Effector memory CD8-positive, alpha-beta T cell (primary cell): ENCODE measurements at places on chromosomes 3 and 15.
A peak's percentile ranks its signal among the peaks of the same experiment; 100 is the strongest.

GRCh38 chr3:106232956-106233355 is 364.1 kb upstream of the CBLB start:
- no peaks in the 10 kb centered on the region for H3K27me3 ChIP-seq
- no peak for DNase-seq
- no peak overlapping the region for H3K27ac ChIP-seq
- no peak overlapping the region for H3K4me3 ChIP-seq
- no peaks in the 10 kb centered on the region for H3K36me3 ChIP-seq

GRCh38 chr3:141538568-141539240 is 51.9 kb downstream of the RASA2 start:
- peaks cover 50% of the 10 kb centered on the region for H3K36me3 ChIP-seq
- H3K27ac ChIP-seq: peak overlapping the region; percentile 13
- no peak overlapping the region for H3K4me3 ChIP-seq

DNA sequence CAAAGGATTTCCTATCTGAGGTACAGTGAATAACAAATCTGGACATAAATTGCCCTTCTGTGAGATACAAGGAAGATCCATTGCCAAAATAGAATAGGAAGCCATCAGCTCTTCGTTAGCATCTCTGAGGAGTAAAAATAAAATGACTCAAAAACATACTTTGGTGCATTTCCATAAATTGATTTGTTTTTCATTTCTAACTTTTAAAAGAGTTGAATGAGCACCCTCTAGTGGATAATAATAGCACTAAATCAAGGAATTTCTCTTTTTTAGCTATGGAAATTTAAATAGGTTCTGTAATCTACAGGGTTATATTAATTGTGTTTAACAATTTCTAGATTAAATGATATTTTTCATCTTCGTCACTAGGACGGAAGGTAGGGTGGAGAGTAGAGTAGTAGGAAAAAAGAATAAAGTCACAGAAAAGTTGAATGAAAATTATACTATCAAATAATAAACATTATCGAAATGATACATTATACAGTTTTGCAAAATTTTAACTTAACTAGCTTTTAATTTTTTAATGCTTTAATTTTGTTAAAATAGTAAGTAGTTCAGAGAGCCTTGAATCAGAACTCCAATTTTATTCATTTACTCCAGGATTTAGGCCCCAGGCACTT is 6.4 kb downstream of the NSUN3 start:
- H3K4me3 ChIP-seq: no peak overlapping the region
- H3K27ac ChIP-seq: no peak overlapping the region
- no peaks in the 10 kb centered on the region for H3K27me3 ChIP-seq

- peak; percentile 70 for DNase-seq
- peak overlapping the region; percentile 100 for H3K4me3 ChIP-seq
- peaks cover 34% of the 10 kb centered on the region for H3K36me3 ChIP-seq
- H3K27me3 ChIP-seq: no peaks in the 10 kb centered on the region
- peak overlapping the region; percentile 98 for H3K27ac ChIP-seq
These were observed 30.0 kb downstream of the STARD5 start for GRCh38 chr15:81293728-81294515.

GRCh38 chr15:92151741-92152140 is 241.9 kb upstream of the ST8SIA2 start:
- H3K36me3 ChIP-seq: peaks cover 26% of the 10 kb centered on the region
- no peak overlapping the region for H3K27ac ChIP-seq
- no peak overlapping the region for H3K4me3 ChIP-seq
- H3K4me1 ChIP-seq: no peaks in the 10 kb centered on the region
- no peaks in the 10 kb centered on the region for H3K27me3 ChIP-seq
- no peak for DNase-seq

DNA sequence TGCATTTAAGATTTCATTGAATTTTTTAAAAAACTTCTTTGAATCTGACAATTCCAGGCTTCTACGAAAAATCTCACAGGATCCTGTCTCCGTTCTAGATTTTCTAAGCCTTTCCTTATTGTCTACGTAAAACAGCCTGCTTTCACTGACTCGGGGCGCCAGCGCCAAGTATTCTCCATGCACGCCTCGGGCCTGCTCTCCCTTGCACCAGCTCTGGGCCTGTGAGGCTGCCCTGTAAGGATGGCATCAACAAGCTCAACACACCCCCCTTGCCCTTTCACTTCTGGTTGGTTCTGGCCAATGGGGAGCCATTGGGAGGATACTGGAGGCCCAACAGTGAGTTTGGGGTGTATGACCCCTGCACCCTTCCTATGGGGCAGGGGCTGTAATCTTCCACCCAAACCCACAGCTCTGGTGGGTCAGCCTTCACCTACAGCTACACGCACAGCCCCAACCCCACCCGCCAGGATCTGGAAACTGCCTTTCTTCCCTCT is 47.8 kb downstream of the SLC41A3 start:
- H3K27ac ChIP-seq: no peak overlapping the region
- H3K4me1 ChIP-seq: no peaks in the 10 kb centered on the region
- peaks cover 2% of the 10 kb centered on the region for H3K36me3 ChIP-seq
- no peak for DNase-seq
- H3K27me3 ChIP-seq: no peaks in the 10 kb centered on the region
- no peak overlapping the region for H3K4me3 ChIP-seq

GRCh38 chr3:45078910-45079522 is 52.9 kb downstream of the CLEC3B start:
- H3K27ac ChIP-seq: no peak overlapping the region
- no peak overlapping the region for H3K4me3 ChIP-seq
- no peak for DNase-seq
- no peaks in the 10 kb centered on the region for H3K36me3 ChIP-seq
- peaks cover 7% of the 10 kb centered on the region for H3K27me3 ChIP-seq

- H3K36me3 ChIP-seq: no peaks in the 10 kb centered on the region
- peaks cover 49% of the 10 kb centered on the region for H3K27me3 ChIP-seq
- no peak overlapping the region for H3K27ac ChIP-seq
- no peaks in the 10 kb centered on the region for H3K4me1 ChIP-seq
- no peak for DNase-seq
- H3K4me3 ChIP-seq: no peak overlapping the region
These were observed 230.4 kb downstream of the ABHD5 start for GRCh38 chr3:43921056-43921648.

DNA sequence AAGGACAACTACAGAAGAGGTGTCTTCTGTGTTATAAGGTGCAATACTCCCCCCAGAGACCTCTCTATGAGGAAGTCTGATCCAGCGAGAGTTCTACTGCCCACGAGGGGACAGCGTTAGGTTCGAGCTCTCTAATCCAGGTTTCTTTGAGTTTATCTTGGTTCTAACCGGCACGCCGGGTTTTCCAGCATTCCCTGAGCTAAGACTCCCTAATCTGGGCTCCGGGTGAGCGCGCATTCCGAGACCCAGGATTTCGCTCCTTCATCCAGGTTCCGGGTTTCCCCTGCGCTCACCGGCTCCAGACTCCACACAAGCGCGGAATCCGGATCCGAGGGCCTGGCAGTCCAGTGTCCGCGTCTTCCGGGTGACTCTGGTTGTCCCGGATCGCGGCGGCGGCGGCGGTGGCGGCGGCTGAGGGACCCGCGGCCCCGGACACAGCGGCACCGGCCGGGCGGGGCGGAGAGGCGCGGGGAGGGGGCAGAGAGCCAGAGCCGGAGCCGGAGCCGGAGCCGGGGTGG is at the start of gene ZNF609:
ZNF609 (plus strand) TSS at position 373 of the 518 bp plus-strand sequence. CDS start 38,842 bp downstream, outside the sequence.
- H3K4me3 ChIP-seq: peak within 1 kb of the TSS; percentile 94
- H3K4me1 ChIP-seq: peaks cover 32% of the 10 kb centered on the region
- H3K27ac ChIP-seq: peak within 1 kb of the TSS; percentile 77
- DNase-seq: peak; percentile 90

DNA sequence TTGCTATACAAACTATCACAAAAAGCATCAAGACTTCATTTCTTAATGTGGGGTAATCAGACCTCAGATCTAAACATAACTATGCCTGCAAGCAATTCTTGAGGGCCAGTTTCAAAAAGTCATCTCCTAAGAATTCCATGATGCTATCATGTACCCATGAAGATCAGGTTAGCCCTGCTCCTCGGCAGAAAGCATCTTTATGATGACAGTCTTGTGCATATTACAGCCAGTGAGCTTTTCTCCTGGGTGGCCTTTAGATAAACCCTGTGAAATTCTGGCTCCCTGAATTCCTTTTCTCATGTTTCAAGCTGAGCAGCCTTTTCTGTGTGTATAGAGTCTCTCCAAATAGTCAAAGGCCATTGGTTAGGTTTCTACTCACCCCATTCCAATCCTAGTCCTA is 201.9 kb upstream of the MCTP2 start:
- no peaks in the 10 kb centered on the region for H3K4me1 ChIP-seq
- no peak overlapping the region for H3K27ac ChIP-seq
- no peak for DNase-seq

DNA sequence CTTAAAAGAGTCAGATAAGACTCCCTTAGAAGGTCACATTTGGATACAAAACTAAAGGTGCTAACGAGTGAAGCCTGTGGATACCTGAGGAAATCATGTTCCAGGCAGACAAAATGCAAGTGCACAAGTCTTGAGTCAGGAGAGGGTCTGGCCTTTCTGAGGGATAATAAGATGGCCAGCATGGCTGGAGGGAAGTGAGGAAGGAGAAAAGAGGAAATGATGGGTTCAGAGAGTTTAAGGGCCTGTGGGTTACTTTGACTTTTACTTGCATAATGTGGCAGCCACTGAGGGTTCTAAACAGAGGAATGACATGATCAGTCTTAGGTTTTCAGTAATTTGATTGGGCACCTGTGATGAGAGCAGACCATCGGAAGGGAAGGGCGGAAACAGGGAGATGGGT is 3.5 kb upstream of the ROPN1B start:
- H3K36me3 ChIP-seq: no peaks in the 10 kb centered on the region
- H3K4me3 ChIP-seq: no peak overlapping the region
- no peaks in the 10 kb centered on the region for H3K27me3 ChIP-seq
- H3K27ac ChIP-seq: no peak overlapping the region
- no peaks in the 10 kb centered on the region for H3K4me1 ChIP-seq
- DNase-seq: no peak

DNA sequence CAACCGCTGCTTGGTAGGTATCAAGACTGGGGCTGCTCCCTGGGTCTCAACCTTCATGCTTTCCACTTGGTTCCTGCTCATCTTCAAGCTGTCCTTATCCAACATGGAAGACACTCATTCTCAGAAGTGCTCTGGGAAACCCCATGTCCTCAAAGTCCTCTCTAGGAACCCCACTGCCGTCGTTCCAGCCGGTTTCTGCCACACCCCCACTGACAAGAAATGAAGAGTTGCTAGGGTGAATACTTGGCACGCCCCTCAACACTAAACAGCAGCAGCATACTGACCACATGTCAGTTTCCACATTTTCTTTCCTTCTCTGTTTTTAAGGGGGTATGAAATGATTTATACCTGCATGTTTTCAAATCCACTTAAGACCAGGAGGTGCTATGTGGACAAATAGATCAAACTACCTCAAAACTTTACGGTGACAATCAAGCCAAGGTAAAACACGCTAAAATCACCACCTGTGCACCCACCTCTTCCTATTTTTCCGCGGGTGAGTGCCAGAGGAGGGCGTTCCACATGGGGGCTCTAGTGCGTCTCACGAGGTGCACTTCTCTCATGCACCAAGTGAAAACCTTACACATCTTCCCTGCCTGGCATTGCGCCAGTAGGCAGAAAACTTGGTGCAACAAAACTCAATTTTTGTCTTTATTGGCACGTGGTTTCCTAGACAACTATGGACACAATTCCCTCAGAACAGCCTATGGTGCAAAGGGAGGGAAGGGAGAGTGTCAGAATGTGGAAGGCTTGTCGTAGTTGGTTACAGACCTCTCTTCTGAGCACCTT is 125.1 kb downstream of the TJP1 start:
- no peaks in the 10 kb centered on the region for H3K27me3 ChIP-seq
- H3K27ac ChIP-seq: no peak overlapping the region
- H3K36me3 ChIP-seq: no peaks in the 10 kb centered on the region
- no peak overlapping the region for H3K4me3 ChIP-seq
- H3K4me1 ChIP-seq: no peaks in the 10 kb centered on the region

GRCh38 chr3:102441832-102442231 is 7.0 kb downstream of the ZPLD1 start:
- H3K27me3 ChIP-seq: peaks cover 5% of the 10 kb centered on the region
- H3K4me1 ChIP-seq: no peaks in the 10 kb centered on the region
- no peak for DNase-seq
- no peaks in the 10 kb centered on the region for H3K36me3 ChIP-seq
- no peak overlapping the region for H3K27ac ChIP-seq

DNA sequence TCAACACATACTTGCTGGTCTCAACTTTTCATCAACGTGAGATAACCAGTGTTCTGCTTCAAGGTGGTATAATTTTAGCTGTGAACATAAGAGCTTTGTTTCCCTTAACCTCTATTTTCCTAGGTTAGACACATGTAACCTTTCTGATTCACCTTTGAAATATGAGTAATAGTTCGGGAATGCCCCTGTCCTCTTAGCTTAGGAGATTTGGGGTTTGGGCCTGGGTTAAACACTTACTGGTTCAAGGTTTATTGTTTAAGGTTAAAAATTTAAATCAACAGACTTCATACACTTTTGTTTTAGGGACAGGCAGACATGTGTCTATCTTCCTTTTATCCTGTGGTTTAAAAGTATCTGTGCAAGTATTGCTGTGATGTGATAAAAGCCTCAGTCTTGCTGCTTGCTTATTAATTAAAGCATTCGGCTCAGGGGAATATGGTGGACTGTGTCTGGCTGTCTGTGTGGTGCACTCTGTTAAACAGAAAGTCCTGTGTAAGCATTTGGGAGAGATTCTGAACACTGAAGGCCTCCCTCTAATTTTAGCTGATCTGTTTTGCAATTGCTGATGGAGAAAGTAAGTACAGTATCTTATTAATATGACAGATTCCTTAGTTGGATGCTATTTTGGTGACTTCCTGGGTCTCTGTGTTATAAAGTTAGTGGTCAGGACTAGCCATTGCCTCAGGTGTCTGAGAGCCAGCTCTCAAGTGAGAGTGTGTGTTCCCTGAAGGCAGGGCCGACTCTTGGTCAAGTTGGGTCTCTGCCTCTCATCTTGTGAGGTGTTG is 81.8 kb downstream of the USP13 start:
- H3K4me3 ChIP-seq: no peak overlapping the region
- peaks cover 5% of the 10 kb centered on the region for H3K36me3 ChIP-seq
- no peak for DNase-seq
- no peak overlapping the region for H3K27ac ChIP-seq
- no peaks in the 10 kb centered on the region for H3K4me1 ChIP-seq

- H3K27ac ChIP-seq: no peak overlapping the region
- H3K27me3 ChIP-seq: no peaks in the 10 kb centered on the region
- H3K4me1 ChIP-seq: no peaks in the 10 kb centered on the region
These were observed 36.6 kb upstream of the ARID3B start for GRCh38 chr15:74504418-74504817.

- no peak overlapping the region for H3K27ac ChIP-seq
- H3K27me3 ChIP-seq: no peaks in the 10 kb centered on the region
- H3K4me1 ChIP-seq: no peaks in the 10 kb centered on the region
- no peaks in the 10 kb centered on the region for H3K36me3 ChIP-seq
These were observed 48.7 kb downstream of the NMNAT3 start for GRCh38 chr3:139629033-139629432.

DNA sequence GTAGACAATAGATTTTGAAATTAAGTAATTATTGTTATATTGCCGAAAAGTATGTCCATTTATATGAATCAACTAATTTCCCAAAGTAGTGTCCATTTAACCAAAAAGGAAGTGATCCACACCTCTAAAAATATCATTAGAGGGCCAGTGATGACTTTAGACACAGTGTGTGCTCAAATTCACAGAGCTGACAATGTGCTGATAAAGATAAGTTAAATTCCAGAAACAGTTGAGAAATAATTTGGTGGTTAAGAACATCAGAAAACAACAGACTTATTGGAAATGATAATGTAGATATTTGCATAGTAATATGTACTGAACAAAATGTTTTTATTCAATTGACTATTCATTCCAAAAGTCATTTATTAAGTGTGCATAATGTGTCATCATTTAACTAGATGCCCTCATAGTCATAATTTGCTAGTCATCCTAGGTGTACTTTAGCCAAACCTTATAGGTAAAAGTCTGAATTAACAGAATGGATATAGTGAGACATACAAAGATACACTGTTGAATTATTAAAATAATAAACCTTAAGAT is 230.2 kb upstream of the ADAMTS9 start:
- DNase-seq: no peak
- no peak overlapping the region for H3K4me3 ChIP-seq
- no peaks in the 10 kb centered on the region for H3K27me3 ChIP-seq
- H3K36me3 ChIP-seq: no peaks in the 10 kb centered on the region
- H3K27ac ChIP-seq: no peak overlapping the region
